ENCODE measurements at places on chromosomes 13 and 19.

GRCh38 chr13:100789968-100790367 is 115.4 kb upstream of the TMTC4 start:
- no peak for DNase-seq

- DNase-seq = no peak
These were observed 3.6 kb upstream of the IFNL2 start for GRCh38 chr19:39264306-39265290.

DNA sequence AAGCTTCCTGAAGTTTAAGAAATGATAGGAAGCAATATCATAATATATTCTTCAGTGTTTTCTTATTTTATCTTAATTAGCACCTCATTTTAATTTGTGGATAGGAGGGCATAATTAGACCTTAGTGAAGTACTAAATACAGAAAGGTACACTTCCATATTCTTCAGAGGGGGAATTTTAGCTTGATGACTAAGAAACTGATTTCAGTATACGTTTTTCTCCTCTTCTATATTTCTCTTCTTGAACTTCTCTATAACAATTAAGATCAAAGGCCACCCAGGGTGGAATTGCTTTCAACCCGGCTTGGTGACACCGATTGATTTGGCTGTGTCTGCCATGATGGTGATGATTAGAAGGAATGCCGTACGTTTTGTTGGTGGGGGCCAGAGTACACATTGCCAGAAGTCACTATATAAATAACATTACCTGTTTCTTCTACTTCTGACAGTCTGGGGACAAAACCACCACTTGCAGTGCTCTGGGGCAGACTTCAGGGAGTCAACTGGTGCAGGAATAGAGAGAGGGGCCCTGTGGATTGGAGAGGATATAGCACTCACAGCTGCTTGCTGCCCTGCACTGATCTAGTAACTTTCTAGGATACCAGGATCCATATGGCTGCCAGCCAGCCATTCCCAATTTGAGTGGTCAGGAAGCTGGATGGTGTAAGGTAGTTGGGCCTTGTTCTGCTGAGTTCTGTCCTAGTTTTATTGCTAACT is 73.8 kb downstream of the SPATA13 start:
- no peak for DNase-seq

DNA sequence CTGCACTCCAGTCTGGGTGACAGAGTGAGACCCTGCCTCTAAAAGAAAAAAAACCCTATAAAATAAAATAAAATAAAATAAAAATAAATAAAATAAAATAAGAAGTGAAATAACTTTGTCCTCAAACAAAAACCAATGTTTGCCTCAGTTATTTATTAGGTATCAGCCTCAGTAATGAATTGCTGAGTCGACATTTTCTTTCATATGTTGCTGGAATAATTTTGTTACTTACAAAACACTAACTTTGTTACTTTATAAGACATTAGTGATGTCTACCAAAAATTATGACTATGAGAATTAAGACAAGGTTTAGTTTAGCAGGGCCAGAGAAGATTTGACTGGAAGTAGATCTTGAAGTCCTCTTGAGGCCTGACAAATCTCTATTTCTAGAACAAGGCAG is 2074.5 kb upstream of the PCDH20 start:
- no peak for DNase-seq

GRCh38 chr13:105247830-105248229 is 1287.6 kb downstream of the EFNB2 start:
- DNase-seq = no peak

DNA sequence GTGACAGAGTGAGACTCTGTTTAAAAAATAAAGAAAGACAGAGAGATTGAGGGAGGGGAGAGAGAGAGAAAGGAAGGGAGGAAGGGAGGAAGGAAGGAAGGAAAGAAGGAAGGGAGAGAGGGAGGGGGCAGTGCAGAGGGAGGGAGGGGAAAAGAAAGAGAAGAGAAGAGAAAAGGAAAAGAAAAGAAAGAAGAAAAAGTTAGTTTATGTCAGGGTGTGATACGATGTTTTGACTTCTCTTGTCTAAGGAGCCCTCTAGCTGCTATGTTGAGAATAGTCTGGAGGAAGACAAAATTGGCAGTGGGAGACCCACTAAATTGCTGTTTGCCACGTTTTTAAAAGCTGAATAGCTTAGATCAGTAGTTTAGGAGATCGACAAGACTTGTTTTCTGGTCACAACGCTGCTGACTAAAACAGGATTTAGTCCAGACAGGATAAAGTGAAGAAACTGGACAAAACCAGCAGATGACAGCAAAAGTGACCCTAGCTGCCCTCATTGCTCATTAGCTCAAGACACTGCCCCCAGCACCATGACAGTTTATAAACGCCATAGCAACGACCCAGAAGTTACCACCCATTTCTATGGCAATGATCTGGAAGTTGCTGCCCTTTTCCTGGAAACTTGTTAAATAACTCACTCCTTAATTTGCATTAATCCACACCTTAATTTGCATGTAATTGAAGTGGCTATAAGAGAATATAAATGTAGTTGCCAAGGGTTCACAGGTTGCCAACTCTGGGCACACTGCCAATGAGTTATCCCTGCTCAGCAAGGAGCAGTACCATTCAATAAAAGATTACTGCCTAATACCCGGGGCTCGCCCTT is 11.1 kb downstream of the TEX101 start:
- no peak for DNase-seq

GRCh38 chr19:6963937-6964336 is 57.3 kb downstream of the MBD3L2B start:
- no peak for DNase-seq

- DNase-seq = no peak
These were observed 563.5 kb upstream of the SLITRK1 start for GRCh38 chr13:84445776-84446175.

Data from AG09319 (cell line).